ENCODE measurements at places on chromosomes 2 and 18.

- no peak for DNase-seq
Observed at GRCh38 chr2:128607911-128608506, 289.3 kb upstream of the HS6ST1 start.

DNA sequence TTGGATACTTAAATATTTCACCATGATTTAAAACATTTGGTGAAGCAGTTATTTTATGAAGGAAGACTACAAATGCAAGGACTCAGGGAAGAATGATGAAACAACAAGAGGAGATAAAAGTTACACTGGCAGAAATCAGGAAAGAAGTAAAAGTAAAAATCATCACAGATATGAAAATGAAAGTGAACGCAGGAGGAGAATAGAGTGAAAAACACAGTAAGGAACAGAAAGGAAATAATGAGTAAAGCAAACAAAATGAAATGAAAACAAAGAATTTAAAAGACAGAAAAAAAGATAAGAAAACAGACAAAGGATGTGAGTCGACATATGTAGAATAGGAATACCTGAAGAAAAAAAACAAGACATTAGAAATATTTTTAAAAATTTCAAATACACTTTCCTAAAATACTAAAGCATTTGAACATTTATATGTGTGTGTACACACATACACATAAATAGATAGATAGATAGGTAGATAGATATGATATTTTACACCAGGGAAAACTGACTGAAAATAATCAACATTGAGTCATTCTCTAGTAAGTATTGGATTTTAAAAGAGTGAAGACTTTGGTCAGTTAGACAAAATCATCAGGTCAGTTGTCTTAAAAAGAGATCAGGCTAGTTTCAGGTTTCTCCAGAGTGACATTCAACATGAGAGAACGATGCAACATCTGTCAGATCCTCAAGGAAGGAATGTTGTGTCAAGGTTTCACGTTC lies 12.1 kb upstream of the KDSR start:
- no peak for DNase-seq

DNA sequence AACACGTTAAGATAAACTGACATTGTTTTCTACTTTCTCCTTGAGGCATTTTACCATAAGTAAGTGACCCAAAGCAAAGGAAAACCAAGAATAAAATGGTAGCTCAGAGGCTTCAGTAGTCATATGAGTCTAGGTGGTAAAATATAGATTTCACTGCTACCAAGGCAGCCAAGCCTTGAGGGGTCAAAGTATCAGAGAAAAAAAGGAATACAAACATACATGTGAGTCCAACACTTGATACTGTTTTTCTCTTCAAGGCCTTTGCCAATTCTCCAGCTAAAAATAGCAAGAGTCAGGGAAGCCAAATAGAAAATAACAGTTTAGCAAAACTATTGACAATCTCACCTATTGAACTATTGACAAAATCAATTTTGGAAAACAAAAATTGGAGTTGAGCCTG lies 925.9 kb downstream of the BCL11A start:
- no peak for DNase-seq

GRCh38 chr2:206989311-206989710 lies 50.0 kb downstream of the CPO start:
- peak; percentile 22 for DNase-seq

GRCh38 chr18:37321582-37322491 lies 243.8 kb downstream of the CELF4 start:
- DNase-seq, result no peak

GRCh38 chr2:236359426-236360045 lies 95.3 kb upstream of the ASB18 start:
- DNase-seq, result no peak

DNA sequence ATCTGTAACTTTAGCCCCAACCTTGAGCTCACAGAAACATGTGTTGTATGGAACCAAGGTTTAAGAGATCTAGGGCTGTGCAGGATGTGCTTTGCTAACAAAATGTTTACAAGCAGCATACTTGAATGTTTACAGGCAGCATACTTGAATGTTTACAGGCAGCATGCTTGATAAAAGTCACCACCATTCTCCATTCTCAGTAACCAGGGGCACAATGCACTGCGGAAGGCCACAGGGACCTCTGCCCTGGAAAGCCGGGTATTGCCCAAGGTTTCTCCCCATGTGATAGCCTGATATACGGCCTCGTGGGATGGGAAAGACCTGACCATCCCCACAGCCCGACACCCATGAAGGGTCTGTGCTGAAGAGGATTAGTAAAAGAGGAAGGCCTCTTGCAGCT lies 52.4 kb downstream of the LONRF2 start:
- DNase-seq, result no peak

- DNase-seq, result no peak
Observed at GRCh38 chr2:152638056-152638455, 79.2 kb downstream of the PRPF40A start.

- DNase-seq, result no peak
Observed at GRCh38 chr18:51654488-51655326, 457.2 kb upstream of the MEX3C start.

GRCh38 chr18:46719388-46719787 lies 37.5 kb downstream of the ST8SIA5 start:
- DNase-seq, result no peak

GRCh38 chr2:41527525-41528323 lies 520.1 kb upstream of the PKDCC start:
- no peak for DNase-seq

GRCh38 chr18:75244351-75245313 lies 34.0 kb downstream of the TSHZ1 start:
- DNase-seq, result peak; percentile 50

- no peak for DNase-seq
Observed at GRCh38 chr2:209380293-209380692, 43.6 kb upstream of the MAP2 start.

- no peak for DNase-seq
Observed at GRCh38 chr2:201483342-201483741, 31.8 kb downstream of the STRADB start.

DNA sequence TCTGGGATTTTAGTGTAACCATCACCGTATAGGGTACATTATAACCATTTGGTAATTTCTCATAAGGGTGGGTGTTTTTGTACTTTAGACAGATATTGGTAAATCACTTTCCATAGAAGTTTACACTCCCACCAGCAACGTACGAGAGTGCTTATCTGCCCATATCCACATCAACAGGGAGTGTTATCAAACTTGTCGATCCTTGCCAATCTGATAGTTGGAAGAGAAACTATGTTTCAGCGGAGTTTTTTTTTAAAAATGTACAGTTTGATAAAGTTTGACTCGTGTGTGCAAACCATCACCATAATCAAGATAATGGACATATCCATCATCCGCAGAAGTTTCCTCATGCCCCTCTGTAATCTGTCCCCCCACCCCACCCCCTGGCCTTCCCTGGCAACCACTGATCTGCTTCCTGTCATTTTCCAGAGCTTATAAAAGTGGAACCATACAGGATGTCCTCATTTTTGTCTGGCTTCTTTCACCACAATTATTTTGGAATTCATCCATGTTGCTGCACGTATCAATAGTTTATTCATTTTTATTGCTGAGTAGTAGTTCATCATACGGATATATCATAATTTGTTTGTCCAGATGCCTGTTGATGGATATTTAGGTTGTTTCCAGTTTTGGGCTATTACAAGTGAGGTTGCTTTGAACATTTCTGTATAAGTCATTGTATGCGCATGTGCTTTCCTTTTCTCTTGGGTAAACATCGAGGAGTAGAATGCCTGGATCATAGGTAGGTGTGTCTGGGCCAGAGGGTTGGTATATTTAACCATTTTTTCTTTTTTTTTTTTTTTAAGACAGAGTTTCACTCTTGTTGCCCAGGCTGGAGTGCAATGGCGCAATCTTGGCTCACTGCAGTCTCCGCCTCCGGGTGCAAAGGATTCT lies 18.6 kb downstream of the GLI2 start:
- peak; percentile 29 for DNase-seq

GRCh38 chr2:159204381-159205144 lies 81.9 kb downstream of the WDSUB1 start:
- DNase-seq, result no peak

- no peak for DNase-seq
Observed at GRCh38 chr18:44857081-44857480, 176.4 kb downstream of the SETBP1 start.

DNA sequence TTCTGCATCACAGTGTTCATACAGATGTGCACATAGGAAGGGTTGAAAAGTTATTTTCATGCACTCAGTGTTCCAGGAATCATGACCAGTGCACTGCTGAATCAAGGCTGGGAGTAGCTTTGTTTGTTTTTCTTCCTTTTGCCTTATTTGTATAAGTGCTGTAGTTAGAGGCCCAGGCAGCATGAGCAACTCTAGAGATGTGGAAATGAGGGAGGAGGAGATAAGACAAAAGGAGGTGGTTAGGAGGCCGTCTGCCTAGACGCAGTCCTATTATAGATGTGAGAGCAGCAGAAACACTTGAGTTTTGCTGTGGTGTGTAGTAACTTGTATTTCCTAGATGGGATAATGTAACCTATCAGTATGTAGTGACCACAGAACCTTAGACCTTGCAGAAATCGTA lies 264.3 kb upstream of the RASGRP3 start:
- peak; percentile 77 for DNase-seq

DNA sequence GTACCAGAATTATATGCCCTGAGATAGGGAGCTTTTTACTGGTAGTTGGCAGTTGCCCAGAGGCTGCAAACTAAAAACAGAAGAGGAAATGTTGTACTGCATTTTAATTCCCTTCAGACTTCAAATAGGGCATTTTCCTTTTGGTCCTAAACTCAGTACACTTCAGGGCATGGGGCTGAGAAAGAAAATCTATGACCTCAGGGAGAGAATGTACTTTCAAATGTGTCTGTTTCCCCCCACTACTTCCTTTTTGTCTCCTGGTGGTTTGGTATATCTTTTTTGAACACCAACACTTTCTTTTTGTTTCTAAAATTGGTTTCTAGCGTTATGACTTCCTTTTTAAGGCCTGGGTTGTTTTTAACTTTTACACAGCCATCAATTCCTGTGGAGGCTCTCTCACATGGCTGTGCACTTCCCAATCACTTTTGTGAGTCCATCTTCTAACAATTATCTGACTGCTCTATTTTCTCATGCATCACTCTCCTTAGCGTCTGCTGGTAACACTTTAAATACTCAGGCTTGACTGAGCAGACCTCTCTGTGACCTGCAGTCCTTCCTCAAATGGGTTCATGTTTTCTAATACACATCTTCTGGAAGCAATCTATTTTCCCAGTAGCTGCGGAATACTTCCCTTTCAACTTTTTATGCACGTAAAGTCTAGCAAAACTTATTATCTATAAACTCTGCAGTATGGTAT lies 596.0 kb downstream of the LRP1B start:
- DNase-seq, result no peak

DNA sequence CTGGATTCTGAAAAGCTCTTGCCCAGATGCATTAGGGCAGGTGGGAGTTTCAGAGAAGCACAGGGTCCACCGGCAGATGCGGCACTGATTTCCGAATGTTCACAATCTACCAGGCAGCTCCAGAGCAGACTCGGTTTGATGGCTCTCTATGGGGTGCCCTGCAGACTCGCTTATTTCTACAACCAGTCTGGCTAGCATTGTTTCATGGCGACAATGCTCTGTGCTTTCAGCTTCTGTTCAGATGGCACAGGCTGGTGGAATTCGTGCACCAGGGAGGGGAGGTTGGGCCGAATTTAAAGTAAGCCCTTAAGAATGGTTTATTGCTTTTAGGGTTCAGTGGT lies 9.9 kb downstream of the MYT1L start:
- DNase-seq, result no peak

DNA sequence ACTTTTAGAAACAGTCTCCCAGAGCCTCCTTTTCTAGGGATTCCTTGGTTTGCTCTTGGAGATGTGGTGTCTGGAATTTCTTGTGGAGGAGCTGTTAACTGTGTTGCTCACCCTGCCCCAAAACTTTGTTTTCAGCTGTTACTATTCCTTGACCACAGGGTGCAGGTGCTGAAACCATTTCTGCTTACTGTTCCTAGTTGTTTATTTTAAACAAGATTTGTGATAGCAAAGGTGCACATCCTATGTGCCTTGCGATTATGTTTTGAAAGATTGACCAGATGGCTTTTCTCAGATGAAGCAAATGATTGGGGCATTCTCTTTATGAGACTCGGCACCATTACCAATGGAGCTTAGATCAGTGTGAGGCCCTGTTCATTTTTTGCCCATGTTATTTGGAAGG lies 111.2 kb downstream of the RAB3GAP1 start:
- DNase-seq, result no peak

- DNase-seq, result no peak
Observed at GRCh38 chr18:38444971-38445803, 879.6 kb upstream of the CELF4 start.

- DNase-seq, result no peak
Observed at GRCh38 chr2:180003073-180003472, 4.0 kb downstream of the CWC22 start.

DNA sequence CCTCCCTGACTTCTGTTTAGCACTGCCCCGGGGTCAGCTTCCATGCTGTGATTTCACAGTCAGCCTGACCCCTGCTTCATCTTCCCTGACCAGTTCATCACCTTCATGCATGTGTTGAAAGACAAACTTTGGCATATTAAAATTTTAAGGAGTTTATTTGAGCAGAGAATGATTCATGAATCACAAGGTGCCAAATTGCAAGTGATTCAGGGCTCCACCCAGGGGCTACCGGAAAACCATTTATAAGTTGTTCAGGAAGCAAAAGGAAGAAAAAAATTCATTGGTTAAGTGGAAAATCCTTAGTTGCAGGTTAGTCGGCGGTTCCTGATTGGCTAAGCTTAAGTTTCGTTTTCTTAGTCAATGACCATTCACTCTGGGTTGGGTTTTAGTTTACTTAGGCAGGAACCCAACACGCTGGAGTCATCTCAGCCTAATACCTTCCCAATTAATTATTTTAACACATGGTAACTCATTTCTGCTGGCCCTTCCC lies 10.6 kb downstream of the IL1F10 start:
- DNase-seq, result peak; percentile 11

DNA sequence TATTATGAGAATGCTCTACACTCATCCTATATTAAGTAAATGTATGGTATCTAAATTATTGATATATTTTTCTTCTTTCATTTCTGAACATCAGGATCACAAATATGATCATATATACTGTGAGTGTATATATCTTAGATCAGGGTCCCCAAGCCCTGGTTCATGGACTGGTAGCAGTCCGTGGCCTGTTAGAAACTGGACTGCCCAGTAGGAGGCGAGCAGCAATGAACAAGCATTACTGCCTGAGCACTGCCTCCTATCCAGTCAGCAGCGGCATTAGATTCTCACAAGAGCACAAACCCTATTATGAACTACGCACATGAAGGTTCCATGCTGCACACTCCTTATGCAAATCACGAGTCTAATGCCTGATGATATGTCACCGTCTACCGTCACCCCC lies 1247.1 kb upstream of the NXPH2 start:
- DNase-seq, result no peak

DNA sequence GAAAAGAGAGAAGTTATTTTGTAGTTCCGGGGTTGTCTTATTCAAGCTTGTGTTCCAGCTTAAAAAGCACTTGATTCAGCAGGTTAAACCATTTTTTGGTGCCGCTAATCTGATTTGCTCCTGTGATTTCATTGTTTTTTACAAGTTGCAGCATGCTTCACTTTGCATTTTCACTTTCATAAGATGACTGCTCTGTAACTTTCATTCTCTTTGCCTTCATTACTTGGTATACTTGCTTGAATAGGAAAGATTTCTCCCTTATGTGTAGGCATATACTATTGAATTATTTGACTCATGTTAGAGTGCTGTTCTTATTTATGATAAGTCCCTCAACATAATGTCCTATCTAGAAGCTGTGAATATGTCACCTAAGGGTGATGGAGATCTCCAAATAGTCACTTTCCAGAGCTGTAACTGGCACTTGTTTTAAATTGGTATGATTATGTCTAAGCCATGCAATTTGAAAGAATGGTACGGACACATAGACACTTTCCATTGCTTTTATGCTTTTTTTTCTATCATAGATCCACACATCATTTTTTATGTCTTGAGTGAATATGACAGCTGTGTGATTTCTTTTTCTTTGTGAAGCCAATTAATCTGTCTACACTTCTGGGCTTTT lies 254.5 kb downstream of the DSEL start:
- DNase-seq, result no peak

All from EL (cell line).